ENCODE measurements at places on chromosomes 13 and 19.

- ATAC-seq, result no peak
Measured at GRCh38 chr13:25802579-25802978, 249.2 kb downstream of the SHISA2 start.

GRCh38 chr19:33090179-33090578 lies 9.2 kb downstream of the GPATCH1 start:
- ATAC-seq, result no peak

DNA sequence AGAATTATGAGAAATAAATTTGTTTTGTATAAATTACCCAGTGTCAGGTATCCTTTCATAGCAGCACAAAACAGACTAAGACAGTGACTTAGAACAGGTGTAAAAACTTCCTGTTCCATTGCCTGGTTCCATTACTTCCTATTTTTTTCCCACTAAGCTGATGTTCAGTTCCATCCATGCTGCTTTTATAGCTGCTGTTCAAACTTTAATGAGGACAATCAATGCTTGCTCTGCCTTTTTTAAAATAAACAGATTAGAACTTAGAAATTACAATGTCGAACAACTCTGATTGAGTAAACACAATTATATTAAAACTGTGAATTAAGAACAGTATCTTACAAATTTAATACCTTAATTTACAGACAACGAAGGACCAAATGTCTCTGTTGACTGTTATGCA lies 818.9 kb downstream of the OLFM4 start:
- ATAC-seq, result no peak

DNA sequence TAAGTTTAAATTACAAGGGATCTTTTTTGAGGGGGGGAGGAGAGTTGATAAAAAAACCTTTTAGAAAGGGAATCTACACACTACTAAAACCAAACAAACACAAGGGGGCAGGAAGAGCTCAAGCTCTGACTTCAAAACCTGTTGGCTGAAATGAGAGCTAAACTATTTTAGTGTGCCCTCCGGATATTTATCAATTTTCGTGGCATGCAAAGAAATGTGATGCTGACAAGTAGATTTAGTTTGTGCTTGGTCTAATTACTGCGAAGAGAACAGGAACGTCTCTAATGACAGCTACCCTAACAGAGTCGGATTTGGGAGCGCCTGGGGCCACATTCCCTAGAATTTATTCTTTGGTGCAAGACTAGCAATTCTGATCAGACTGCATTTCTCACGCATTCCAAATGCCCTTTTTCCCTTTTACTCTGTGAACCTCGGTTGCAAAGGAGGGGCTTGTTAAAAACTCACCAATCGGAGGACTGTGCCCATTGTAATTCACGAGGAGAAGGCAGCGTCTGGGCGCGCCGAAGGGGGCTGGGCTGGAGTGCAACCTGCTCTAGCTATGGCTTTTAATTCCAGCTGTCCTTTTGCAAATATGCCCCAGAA lies 802 bp upstream of the FREM2 start:
- ATAC-seq, result 0 out of 3 replicates have a peak, but pooled peaks have one; percentile 28

GRCh38 chr13:101262306-101262705 lies 154.0 kb downstream of the NALCN start:
- no peak for ATAC-seq

DNA sequence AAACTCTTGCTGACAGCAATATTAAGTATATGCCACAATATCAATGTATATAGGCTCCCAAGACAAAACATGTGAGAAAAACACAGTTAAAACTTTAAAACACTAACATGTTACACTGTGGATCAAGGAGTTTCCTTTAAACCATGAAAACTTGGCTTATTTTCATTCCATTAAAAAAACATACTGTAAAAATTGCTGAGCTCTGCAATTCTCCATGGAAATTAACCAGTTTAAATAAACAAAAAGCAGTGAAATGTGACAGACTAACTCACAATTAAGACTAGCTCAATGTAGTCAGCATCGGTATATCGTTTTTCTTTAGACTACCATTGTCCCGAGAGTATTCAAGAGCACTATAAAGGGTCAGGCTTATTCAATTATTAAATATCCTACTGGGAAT lies 930.5 kb upstream of the SLITRK1 start:
- no peak for ATAC-seq

GRCh38 chr13:40271271-40271885 lies 395.1 kb downstream of the FOXO1 start:
- ATAC-seq, result peak; percentile 42

GRCh38 chr19:10701955-10702525 lies 801 bp downstream of the QTRT1 start:
- peak; percentile 48 for ATAC-seq

- no peak for ATAC-seq
Measured at GRCh38 chr19:14830702-14831101, 4.3 kb downstream of the OR7A5 start.

DNA sequence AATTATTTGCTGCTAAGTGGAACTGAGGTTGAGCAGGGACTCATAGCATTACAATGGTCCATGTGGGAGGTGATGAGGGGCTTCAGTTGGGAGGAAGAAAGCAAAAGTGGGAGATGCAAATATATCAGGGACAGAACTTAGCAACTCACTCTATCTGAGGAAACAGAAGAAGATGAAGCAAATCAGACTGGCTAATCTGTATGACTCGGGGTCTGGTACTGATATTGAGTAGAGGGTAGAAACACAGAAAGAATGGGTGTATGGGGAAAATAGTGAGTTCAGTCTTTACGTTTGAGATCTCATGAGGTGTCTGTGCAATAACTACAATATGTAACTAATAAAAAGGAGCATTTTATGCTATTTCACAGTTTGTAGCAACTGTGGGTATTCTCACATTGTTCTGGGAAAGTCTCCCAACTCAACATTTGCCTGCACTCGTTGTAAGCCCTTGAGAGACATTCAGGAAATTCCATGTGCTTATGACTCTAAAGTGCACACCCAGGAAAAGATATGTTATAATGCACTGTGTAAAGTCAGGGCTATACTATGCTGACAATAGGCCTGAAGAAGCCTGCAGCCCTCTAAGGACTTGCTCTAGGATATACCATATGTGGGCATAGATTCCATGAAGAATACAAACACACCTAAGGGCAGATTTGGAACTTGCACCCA lies 183.5 kb downstream of the SPRY2 start:
- no peak for ATAC-seq

DNA sequence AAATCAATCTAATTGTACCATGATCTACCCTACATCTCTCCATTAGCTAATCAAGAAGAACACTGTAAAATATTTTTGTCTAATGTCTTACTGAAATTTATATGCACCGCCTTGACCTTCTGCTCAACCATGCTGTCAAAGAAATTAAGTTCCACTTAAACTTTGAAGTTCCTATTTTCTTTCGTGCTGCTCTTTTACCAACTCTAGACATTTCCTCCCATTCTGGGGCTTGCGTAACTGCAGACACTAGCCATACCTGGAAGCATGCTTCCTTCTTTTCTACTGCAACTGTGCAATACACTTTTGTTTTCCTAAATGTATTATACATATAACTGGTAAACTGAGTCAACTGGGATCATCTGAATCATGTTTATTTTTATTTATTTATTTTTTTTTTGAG lies 8.5 kb upstream of the UBE2L5 start:
- no peak for ATAC-seq

DNA sequence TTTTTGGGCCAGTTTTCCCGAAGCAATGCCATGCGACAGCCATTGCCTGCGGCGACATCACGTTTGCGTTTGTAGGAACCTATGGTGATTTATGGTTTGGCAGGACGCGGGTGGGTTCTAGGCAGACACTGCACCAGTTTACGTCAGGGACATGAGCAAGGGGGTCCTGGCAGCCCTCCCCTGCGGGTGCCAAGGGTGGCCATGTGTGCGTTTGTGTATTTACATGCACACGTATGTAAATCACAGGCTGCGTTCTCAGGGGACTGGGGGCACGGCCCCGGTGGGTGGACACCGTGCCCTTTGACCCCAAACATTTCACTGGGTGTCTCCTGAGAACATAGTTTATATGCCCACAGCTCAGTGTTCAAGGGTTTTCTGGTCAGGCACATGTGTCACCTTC lies 9.4 kb upstream of the TMPRSS9 start:
- ATAC-seq, result no peak

- no peak for ATAC-seq
Measured at GRCh38 chr19:39001041-39001440, 25.5 kb upstream of the FBXO17 start.

DNA sequence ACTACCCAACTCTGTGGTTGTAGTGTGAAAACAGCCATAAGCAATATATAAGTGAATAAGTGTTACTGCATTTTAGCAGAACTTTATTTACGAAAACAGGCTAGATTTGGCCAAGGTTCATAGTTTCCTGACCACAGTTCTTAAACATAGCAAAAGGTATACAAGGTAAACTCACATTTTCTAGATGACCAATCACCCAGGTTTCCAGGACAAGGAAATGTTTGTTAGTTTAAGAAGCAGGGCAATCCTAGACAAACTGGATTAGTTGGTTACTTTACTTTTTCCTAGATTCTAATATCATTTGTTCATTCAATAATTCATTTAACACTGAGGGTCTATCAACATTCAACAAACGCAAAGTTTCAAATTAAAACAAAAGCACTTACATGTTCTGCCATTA lies 201.7 kb downstream of the SPRY2 start:
- ATAC-seq, result no peak

- peak; percentile 40 for ATAC-seq
Measured at GRCh38 chr19:12485052-12485416, 418 bp upstream of the ZNF709 start.

GRCh38 chr13:108257248-108257647 lies 12.3 kb upstream of the TNFSF13B start:
- no peak for ATAC-seq

DNA sequence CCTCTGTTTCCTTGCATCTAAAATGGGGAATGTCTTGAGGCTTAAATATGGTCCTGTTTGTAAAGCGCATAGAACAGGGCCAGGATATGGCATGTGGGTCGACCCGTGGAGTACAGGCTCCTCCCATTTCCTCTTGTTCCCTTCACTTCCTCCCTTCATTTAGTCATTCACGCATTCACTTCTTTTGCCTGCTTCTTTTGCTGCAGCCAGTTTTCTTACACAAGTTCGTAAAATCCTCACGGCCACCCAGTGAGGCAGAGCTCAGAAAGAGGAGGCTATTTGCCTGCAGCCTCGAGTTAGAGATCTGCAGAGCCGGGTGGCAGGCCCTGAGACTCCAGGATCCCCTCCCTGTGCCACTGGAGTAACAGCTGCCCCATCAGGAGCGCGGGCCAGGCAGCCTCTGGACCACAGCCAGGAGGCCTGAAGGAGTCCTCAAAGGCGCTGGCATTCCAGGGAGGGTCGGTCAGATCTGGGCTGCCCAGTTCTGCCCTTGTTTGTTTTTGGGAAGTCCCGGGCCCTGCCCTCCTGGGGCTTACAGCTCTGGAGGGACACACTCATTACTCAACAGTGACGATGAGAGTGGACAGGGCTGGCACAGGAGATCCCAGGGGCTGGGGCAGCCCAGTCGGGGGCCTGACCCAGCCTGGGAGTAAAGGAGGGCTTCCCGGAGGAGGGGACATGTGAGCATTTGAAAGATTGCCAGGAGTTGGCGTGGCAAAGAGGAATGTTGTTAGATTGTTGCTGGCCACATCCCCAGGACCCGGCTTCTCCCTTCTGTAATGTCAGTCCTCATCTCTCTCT lies 4.6 kb downstream of the PPP5C start:
- no peak for ATAC-seq

DNA sequence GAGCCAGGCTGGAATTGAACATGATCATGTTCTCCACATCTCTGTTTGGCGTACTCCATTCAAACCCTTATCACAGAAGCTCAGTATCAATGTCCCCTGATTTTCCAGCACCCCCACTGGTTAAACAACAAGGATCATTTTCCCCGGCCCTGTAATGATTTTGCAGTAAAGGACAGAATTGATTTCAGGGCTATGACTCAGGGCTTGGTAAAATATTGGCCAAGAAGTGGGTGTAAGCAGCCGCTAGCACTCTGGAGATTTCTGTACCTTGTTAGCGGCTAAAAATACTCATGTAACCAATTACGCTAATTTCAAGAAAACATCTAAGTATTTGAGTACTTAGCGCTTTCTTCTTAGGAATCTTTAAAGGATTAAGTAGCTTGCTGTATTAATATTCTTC lies 69.5 kb upstream of the FNDC3A start:
- ATAC-seq, result no peak

Data from SK-N-SH treated with all-trans-retinoic acid at 6 μM for 48 hours (cell line).